ENCODE measurements at places on chromosomes 16 and 17. TPM values are rescaled to one million over a fixed set of nuclear protein-coding genes. Genes with fewer than 3 reads are reported as not detected.
A peak's percentile ranks its signal among the peaks of the same experiment; 100 is the strongest.

PPL gene
- total RNA-seq: 0.36 TPM

RNU2-1 gene
- total RNA-seq: not detected

SYNGR3 gene
- total RNA-seq: 1.9 TPM

TMEM114 gene
- total RNA-seq: not detected

CBX2 gene
- total RNA-seq: 2.2 TPM

MYOCD gene
- 20.1 TPM for total RNA-seq

TNFRSF17 gene
- total RNA-seq: not detected

RUNDC3A gene
- total RNA-seq: under 0.01 TPM

ZNF652 gene
- 8.8 TPM for total RNA-seq

ABCC6 gene
- total RNA-seq: 0.56 TPM

CD300H gene
- not detected for total RNA-seq

TMEM235 gene
- total RNA-seq: not detected

GRCh38 chr17:50573866-50574611, 13.5 kb downstream of the CACNA1G start:
- no peak for DNase-seq

- DNase-seq: no peak
Measured at GRCh38 chr17:48601539-48602425, 3.0 kb downstream of the HOXB6 start.

DNA sequence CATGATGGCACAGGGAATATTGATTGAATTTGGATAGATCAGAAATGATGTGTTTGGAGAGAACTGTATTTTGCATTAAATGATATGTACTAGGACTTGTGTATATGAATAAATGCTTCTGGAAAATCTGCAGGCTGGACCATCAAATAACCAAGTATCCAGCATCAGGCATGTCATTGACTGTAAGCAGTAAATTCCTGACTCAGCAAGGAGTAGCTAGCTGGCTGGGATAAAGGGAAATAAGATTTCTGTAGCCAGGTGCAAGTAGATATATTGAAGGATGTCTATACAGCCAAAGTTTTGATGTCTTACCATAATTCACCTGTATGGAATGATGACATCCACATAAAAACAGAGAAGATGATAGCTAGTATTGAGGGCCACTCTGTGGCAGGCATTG, 809.6 kb downstream of the CDH11 start:
- no peak for DNase-seq

GRCh38 chr16:67397036-67397801, 3.9 kb upstream of the TPPP3 start:
- DNase-seq: no peak

- peak; percentile 50 for DNase-seq
Measured at GRCh38 chr17:45370949-45371413, 54.2 kb upstream of the MAP3K14 start.

DNA sequence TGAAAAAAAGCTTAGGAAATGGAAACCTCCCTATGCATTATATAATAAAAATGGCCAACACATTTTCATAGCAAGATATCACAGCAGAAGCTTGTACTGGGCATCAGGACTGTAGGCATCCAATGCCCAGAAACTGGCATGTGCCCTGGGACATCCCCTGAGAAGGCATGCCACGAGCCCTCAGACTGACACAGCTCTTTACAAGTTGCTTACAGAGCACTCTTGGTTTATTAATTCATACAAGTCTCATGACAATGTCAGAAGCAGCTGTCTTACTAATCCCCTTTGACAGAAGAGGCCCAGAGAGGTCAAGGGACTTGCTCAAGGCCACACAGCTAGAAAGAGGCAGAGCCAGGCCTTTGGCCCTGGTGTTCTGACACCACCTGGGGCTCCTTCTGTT, 5.6 kb upstream of the CCL2 start:
- DNase-seq: no peak

- peak; percentile 25 for DNase-seq
Measured at GRCh38 chr16:12119562-12119961, 143.0 kb downstream of the SNX29 start.

- DNase-seq: no peak
Measured at GRCh38 chr17:14269473-14269872, 31.4 kb upstream of the HS3ST3B1 start.

GRCh38 chr16:30942426-30942806, 6.5 kb upstream of the ORAI3 start:
- no peak for DNase-seq

Data from IMR-90 (cell line).